ENCODE measurements at places on chromosomes 6 and 20.

DNA sequence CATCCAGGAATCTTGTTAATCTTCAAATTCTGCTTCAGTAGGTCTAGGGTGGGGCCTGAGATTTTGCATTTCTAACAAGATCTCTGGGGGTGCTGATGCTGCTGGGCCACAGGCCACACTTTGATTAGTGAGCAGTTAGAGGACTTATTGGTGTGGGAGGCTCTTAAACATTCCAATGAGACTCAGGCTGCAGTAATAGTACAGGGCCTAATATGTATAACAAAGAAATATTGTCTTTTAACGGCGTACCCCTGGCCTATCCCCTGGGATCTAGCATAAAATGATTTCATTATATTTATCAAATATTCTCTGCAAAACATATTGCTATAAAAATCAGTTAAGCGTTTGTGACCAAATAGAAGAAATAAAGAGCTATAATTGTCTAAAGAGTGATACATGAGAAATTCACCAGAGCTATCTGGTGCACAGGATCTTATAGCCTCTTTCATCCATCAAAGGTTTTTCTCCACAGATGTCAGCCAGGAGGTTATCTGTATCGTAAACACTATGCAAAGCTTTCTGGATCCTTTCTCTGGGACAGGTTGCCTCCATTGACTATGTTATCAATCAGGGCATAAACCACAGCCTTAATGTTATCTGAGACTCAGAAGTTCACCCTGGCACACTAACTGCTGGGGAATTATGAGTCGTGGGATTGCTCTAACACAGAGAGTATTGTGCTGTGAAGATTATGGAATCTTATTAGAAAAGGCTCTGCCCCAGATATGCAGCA, 488.5 kb upstream of the MAP3K7 start:
- DNase-seq = no peak

DNA sequence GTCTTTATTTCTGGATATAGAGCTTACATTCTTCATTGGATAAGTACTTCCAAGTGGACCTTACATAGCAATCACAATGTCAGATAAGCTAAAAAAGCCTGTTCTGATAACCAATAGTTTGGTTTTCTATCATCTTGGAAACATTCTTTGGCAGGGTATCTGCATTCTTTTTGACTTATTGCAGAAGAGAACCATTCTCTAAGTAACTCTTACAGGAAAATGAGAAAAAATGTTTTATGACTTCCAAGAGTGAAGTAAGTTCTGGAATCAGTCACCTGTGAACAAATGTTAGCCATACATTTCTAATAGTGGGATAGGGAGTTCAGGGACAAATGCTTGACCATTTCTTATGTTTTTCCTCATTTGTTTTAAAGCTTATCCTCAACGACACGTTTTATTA, 564.0 kb downstream of the CD109 start:
- no peak for DNase-seq

- no peak for DNase-seq
Measured at GRCh38 chr20:10666221-10667076, 7.3 kb downstream of the JAG1 start.

DNA sequence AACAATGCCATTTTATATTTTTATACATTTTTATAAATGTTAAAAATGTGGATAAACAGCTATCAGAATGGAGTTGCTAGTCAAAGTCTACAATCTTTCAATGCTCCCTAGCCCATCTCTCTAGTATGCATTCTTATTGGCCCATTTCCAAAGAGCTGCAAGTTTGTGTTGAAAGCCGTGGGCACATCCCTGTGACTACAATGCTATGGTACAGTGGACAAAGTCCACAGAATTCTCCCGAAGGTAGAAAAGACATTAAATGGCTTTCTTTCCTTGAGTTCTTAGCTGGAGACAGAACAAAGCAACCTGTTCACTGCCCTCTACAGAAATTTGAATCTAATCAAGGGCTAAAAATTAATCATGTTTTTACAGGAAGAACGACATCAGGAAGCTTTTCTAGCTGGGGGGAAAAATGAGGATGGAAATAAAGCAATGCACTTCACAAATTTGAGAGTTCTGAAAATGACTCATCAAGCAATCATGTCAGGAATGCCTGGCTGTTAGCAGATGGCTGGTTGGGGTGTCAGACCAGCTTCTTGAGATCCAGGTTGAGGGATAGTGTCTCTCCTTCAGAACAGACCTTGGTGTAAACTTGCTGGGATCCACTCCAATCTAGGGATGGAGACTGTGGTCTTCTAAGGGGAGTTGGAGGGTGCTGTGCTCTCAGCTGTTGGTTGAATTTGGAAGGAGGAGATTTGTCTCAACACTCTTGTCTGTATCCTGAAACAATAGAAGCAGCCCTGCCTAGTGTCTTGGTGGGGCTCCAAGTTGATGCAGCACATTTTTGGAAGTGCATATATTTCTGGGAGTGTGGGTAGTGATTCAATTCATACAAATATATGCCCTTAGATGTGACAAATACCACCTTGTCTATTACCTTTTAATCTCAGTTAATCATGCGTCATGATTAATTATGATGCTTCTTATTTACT, 143.4 kb upstream of the PHACTR1 start:
- no peak for DNase-seq

DNA sequence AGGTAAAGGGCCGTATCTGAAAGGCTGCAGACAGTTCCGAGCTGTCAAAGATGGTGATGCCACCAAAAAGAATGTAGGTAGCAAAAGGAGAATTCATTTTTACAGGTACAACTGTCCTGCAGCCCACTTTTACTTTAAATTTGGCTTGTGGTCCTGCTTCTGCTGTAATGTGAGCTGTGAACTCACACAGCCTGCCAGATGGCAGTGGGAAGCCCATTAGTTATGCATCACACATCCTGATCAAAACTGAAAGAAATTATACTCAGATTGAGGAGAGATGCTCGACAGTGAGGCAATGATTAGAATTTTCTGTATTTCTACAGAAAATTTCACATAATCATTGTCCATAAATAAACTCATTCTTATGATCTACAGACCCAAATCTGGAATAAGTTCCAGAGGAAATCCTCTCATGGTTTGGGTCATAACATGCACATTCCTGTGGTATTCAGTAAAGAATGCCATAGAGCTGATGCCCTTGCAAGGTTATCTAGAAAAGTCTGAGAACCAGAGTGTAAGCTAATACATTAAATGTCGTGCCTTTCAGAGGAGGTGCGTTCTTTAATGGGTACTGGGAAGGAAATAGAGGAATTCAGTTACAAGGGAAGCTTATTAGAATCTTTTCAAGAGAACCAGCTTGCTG, 23.9 kb upstream of the E2F3 start:
- no peak for DNase-seq

- no peak for DNase-seq
Measured at GRCh38 chr20:53130795-53131194, 158.6 kb downstream of the TSHZ2 start.

- DNase-seq = no peak
Measured at GRCh38 chr6:158207422-158207788, 39.3 kb downstream of the GTF2H5 start.

Measured in activated CD4-positive, alpha-beta T cell treated with anti-CD3 and anti-CD28 coated beads for 24 hours (primary cell).